ENCODE measurements at places on chromosomes 7 and 10. TPM values are rescaled to one million over a fixed set of nuclear protein-coding genes. Genes with fewer than 3 reads are reported as not detected.

Gene ZNF467
- 15.0 TPM for polyA plus RNA-seq

Gene AGR2
- 15.1 TPM for polyA plus RNA-seq

Gene DNAJC30
- polyA plus RNA-seq: 28.6 TPM

Gene OR13A1
- not detected for polyA plus RNA-seq

Gene PCLO
- polyA plus RNA-seq: 4.0 TPM

Gene GBF1
- 14.4 TPM for polyA plus RNA-seq

Gene SLC16A12
- 19.0 TPM for polyA plus RNA-seq

Gene HPSE2
- 1.4 TPM for polyA plus RNA-seq

Gene JAZF1
- polyA plus RNA-seq: 5.7 TPM

Gene GALNT11
- polyA plus RNA-seq: 116 TPM

DNA sequence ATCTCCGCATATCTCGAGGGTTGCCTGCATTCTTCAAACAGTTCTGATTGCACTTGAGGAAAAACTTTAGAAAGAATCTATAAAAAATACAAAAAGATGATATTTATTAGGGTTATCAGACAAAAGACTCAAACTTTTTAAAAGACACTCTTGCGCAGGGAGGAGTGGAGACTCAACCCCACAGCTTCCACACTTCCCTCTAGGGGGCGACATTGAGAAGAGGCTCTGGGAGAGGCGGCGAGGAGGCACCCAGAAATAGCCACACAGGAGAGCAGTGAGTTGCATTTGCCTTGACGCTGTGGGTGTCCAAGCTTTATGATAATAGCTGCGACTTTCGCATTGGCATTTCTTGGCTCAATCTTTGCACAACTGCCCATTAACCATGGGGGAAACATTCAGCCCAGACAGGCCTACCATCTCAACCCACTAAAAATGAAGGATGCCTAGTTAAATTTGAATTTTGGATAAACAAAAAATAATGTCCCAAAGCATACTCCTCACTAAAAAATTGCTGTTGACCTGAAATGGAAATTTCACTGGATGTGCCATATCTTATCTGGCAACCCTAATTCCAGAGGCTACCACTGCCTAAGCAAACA, 86.2 kb downstream of the EBF3 start:
- no peak for DNase-seq
- no peak overlapping the region for H3K4me3 ChIP-seq
- no peak overlapping the region for H3K27ac ChIP-seq
- H3K36me3 ChIP-seq: no peaks in the 10 kb centered on the region
- H3K4me1 ChIP-seq: no peaks in the 10 kb centered on the region

DNA sequence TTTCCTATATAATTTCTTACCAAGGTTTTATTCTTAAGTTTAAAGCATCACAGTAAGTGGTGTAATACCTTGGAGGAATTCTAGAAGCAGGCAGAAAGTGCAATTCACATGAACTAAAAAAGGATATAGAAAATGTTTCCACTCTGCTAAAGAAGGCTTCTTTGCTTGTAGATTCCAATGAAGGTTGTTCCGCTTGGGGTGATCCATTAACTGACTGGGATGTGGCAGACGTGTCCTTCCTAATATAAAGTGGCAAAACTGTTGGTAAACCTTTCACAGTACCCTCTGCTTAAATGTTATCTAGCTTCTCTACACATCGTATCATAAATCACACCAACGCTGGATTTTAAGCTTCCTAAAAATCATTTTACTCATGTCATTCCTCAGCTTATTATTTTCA, 2.3 kb downstream of the ZC3HC1 start:
- no peak overlapping the region for H3K27ac ChIP-seq
- peaks cover 4% of the 10 kb centered on the region for H3K36me3 ChIP-seq
- H3K4me3 ChIP-seq: peak overlapping the region; percentile 12
- no peaks in the 10 kb centered on the region for H3K4me1 ChIP-seq
- no peak for DNase-seq

DNA sequence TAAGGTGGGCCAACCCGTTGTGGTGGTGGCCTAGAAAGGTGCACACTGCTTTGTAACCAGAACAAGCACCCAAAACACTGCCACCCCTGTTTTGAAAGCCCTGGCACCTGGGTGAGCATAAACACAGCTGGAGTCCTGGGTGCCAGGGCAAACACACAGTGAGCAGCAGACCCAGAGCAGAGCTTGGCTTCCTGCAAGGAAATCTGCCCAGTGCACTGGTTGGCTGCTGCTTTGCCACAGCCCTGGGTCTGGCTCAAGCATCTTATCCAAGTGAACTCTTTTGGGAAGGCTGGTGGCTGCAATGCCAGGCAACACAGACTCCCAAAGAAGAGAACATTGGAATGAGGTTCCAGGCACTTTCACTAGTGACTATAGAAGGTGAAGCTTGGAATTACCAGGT, 145.5 kb upstream of the PDE1C start:
- H3K4me1 ChIP-seq: no peaks in the 10 kb centered on the region
- no peak overlapping the region for H3K4me3 ChIP-seq
- H3K27ac ChIP-seq: no peak overlapping the region

DNA sequence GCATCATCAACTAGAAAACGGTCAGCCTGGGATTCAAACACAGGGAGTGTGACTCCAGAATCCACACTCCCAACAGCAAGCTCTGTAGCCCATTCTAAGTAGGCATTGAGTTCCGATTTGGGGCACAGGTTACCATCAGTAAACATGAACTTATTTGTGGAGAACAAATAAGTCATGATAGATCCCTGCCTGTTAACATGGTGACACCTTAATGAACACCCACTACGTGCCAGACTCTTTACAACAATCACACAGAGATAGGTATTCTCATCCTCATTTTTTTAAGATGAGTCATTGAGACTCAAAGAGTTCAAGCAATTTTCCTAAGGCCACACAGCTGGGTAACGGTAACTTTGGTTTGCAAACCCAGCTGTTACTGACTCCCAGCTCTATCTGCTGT, 91.5 kb downstream of the LYZL2 start:
- no peaks in the 10 kb centered on the region for H3K4me1 ChIP-seq
- H3K27ac ChIP-seq: peak overlapping the region; percentile 67
- no peaks in the 10 kb centered on the region for H3K27me3 ChIP-seq
- no peaks in the 10 kb centered on the region for H3K36me3 ChIP-seq
- H3K4me3 ChIP-seq: no peak overlapping the region

DNA sequence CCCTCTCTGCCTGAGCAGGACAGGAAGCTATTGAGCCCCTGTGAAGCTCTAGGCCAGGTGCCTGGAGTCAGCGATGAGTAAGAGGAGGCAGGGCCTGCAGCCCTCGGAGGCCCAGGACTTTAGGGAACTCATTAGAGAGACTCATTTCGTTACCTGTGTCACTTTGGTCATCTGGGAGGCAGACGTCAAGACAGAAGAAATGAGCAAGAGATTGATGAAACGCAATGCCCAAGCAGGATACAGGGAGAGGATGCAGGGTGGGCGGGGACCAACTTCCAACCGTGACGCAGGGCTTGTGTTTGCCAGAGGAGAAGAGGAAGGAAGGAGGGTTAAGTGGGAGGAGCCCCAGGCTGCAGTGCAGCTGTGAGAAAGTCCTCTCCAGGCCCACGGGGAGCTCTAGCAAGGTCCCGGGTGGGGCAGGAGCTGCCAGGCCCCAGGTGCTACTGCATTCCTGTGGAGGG, 26.4 kb upstream of the GNA12 start:
- no peaks in the 10 kb centered on the region for H3K4me1 ChIP-seq
- no peak overlapping the region for H3K27ac ChIP-seq
- peak; percentile 78 for DNase-seq
- no peaks in the 10 kb centered on the region for H3K36me3 ChIP-seq
- H3K4me3 ChIP-seq: no peak overlapping the region

GRCh38 chr7:80720146-80720545, 81.7 kb downstream of the CD36 start:
- H3K27me3 ChIP-seq: no peaks in the 10 kb centered on the region
- no peaks in the 10 kb centered on the region for H3K4me1 ChIP-seq
- H3K4me3 ChIP-seq: no peak overlapping the region
- DNase-seq: no peak
- no peaks in the 10 kb centered on the region for H3K36me3 ChIP-seq

- H3K27me3 ChIP-seq: no peaks in the 10 kb centered on the region
- no peaks in the 10 kb centered on the region for H3K4me1 ChIP-seq
- H3K27ac ChIP-seq: no peak overlapping the region
- peak; percentile 59 for DNase-seq
- no peaks in the 10 kb centered on the region for H3K36me3 ChIP-seq
Observed at GRCh38 chr7:158536871-158537515, 50.6 kb downstream of the PTPRN2 start.

- no peak overlapping the region for H3K4me3 ChIP-seq
- no peaks in the 10 kb centered on the region for H3K36me3 ChIP-seq
- no peaks in the 10 kb centered on the region for H3K27me3 ChIP-seq
- H3K4me1 ChIP-seq: no peaks in the 10 kb centered on the region
Observed at GRCh38 chr10:47076949-47077361, 165.7 kb downstream of the PTPN20 start.

GRCh38 chr7:106019470-106019820, 56.4 kb downstream of the CDHR3 start:
- H3K27me3 ChIP-seq: no peaks in the 10 kb centered on the region
- no peak overlapping the region for H3K27ac ChIP-seq
- no peak overlapping the region for H3K4me3 ChIP-seq
- H3K36me3 ChIP-seq: no peaks in the 10 kb centered on the region

DNA sequence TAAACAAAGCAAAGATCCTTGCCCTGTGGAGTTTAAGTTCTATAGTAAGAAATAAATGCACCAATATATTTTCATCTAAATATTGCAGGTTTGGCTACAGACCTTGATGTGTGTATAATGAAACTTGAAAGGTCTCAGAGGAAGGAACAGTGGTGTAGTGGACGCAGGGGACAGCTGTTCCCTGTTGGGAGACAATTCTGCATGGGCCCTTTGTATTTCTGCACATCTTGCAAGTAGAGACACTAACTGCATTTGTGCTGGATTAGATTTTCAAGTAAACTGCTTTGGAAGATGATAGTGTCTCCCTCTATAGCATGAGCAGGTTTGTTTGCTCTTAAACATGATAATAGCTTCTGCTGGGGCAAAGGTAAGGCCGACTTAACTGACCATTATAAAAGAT, 57.5 kb upstream of the FAM133B start:
- no peaks in the 10 kb centered on the region for H3K27me3 ChIP-seq
- H3K27ac ChIP-seq: no peak overlapping the region
- no peaks in the 10 kb centered on the region for H3K4me1 ChIP-seq
- no peaks in the 10 kb centered on the region for H3K36me3 ChIP-seq
- H3K4me3 ChIP-seq: no peak overlapping the region

- no peaks in the 10 kb centered on the region for H3K36me3 ChIP-seq
- DNase-seq: no peak
Observed at GRCh38 chr7:123876557-123877256, 31.7 kb downstream of the HYAL4 start.

DNA sequence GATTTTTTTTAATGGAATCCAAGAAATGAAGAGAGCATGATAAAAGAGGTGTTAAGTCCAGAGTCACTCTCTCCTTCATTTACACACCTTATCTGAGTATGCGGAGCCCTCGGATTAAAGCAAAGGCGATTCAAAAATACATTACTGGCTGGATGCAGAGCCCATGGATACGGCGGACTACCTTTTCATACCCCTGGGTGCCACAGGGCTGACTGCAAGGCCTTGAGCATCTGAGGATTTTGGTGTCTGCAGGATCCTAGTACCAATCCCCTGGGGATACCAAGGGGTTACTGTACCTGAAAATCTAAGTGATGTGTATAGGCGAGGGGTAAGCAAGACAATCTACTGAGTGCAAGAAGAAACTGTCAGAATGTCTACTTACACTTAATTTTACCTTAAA, 20.5 kb downstream of the PIP4K2A start:
- H3K4me3 ChIP-seq: no peak overlapping the region
- no peak overlapping the region for H3K27ac ChIP-seq
- peaks cover 7% of the 10 kb centered on the region for H3K4me1 ChIP-seq

GRCh38 chr10:34815185-34816084, at the start of gene PARD3:
PARD3 (minus strand) TSS chr10:34815296; CDS start chr10:34814995, 301 bp downstream.
- peaks cover 19% of the 10 kb centered on the region for H3K4me1 ChIP-seq
- peak within 1 kb of the TSS; percentile 80 for H3K27ac ChIP-seq
- no peaks in the 10 kb centered on the region for H3K27me3 ChIP-seq

DNA sequence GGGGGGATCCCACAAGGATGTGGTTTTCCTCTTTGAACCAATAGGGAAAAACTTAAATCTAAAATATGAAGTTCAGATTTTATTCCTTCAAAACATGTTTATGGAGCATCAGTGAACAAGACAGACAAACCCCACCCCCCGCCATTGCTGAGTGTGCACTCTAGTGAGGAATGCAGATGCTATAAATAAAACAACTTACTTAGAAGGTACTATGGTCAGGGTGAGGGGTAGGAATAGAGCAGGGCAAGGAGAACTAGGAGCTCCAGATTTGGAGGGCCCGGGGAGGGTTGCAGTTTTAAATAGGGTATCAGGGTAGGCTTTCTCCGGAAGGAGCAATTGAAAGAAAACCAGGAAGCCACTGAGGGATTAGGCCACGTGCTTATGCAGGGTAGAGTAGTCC, 47.9 kb downstream of the CELF2 start:
- H3K4me3 ChIP-seq: no peak overlapping the region
- H3K4me1 ChIP-seq: no peaks in the 10 kb centered on the region
- H3K36me3 ChIP-seq: no peaks in the 10 kb centered on the region
- H3K27ac ChIP-seq: no peak overlapping the region
- DNase-seq: no peak

All from kidney (tissue), 22 donors.